Astrocyte of the cerebellum (primary cell): ENCODE measurements at places on chromosomes 16 and 17.

GRCh38 chr16:47366228-47366627 lies 94.6 kb downstream of the ITFG1 start:
- no peak for DNase-seq

- DNase-seq = no peak
Observed at GRCh38 chr17:71505981-71506380, 614.8 kb upstream of the SOX9 start.

DNA sequence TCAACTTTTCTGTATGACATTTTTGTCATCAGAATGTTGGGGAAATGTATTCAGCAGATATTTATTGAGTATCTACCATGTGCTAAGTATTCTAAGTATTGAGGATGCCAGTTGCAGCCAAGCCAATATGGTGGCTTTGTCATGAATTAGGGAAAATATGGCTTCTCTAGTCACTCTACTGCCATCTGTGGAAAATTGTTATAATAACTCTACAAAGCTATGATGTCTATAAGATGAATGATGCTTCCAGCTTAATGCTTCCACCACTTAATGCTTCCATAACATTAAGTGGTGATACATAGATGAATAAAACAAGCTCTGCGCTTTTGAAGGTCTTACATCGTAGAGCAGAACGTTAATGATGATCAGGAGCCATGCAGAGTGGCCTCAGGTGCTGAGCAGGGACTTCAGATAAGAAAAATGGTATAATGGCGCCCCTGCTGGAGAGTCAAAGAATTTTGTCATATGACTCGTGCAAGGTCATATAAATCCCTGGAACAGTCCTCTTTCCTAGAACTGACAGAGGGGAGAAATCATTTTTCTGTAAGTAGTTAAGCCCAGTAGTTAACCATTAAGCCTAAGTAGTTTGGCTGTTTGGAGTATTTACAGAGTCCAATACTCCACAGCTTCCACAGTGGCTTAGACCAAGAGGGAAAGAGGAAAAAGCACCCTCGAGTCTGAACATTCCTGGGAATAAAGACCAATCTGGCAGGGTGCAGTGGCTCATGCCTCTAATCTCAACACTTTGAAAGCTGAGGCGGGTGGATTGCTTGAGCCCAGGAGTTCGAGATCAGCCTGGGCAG lies 2.7 kb upstream of the TMIGD1 start:
- DNase-seq = no peak

- no peak for DNase-seq
Observed at GRCh38 chr16:15677447-15677846, 27.4 kb downstream of the NDE1 start.

GRCh38 chr16:71218306-71218963 lies 12.1 kb downstream of the HYDIN start:
- no peak for DNase-seq

- no peak for DNase-seq
Observed at GRCh38 chr16:821751-822150, 21.2 kb upstream of the GNG13 start.

DNA sequence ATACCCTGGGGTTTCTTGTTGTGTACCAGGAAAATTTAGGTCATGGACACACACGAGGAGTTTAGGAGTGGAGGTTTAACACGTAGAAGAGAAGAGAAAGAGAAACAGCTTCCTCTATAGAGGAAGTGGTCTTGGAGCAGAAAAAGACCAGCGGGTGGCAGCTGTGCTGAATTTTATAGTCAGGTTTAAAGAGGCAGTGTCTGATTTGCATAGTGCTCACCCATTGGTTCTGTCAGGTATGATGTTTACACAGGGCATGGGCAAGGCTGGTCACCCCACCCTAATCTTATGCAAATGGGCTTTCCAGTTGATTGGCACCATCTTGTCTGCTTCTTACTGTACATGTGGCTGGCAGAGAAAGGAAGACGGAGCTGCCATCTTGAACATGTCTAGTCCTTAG lies 309.0 kb downstream of the CDH13 start:
- no peak for DNase-seq

DNA sequence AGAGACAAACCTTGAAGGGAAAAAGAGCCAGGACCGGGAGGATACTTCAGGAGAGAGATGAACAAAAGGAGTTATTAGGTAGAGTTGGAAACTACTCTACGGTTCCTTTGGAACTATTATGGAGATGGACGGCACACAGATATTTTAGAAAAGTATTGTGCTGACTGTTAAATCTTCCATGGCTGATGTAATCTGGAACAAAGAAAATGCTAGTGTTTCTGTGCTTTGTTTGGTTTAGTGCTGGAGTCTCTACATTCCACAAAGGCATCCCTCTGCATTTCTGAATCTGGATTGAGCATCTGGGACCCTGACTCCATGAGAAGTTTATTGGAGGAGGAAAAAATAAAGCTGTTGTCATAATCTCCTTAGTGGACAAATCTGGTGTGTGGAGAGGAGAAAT lies 57.2 kb downstream of the RPGRIP1L start:
- no peak for DNase-seq

DNA sequence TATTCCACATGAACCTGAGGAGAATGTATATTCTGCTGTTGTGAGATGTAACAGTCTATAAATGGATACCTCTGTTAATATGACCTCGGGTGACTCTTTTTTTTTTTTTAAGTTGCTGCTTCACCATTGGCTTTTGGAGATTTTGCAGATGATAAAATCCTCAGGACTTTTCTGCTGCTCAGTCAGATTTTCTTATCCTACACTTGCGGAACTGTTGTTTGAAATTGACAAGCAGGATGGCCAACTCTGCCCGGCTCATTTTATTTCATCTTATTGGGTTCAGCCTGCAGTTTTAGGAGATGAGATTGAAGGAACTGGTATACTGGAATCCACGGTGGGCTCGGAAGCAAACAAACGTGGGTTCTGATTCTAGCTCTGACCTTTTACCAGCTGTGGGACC lies 19.3 kb downstream of the IL4R start:
- DNase-seq = no peak

DNA sequence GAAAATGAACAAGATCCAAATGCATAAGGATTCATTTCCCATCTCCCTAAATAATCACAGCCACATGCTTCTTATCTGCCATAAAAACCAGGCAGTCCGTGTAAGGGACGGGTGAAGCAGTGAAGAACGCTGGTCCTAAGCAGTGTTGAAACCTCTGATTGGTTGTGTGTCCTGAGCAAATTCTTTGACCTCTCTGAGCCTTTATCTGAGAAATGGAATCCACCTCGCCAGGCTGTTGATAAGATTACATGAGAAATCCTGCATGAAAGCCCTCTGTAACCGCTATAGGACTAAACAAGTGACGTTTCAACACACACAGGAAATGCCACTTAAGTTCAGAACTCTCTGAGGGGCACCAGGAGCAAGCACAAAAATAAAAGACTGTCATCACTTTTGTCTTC lies 26.8 kb downstream of the GAS7 start:
- no peak for DNase-seq

- no peak for DNase-seq
Observed at GRCh38 chr17:33816842-33817617, 438.1 kb upstream of the CCL2 start.

GRCh38 chr16:28830531-28830930 lies 7.7 kb downstream of the ATXN2L start:
- DNase-seq = no peak

DNA sequence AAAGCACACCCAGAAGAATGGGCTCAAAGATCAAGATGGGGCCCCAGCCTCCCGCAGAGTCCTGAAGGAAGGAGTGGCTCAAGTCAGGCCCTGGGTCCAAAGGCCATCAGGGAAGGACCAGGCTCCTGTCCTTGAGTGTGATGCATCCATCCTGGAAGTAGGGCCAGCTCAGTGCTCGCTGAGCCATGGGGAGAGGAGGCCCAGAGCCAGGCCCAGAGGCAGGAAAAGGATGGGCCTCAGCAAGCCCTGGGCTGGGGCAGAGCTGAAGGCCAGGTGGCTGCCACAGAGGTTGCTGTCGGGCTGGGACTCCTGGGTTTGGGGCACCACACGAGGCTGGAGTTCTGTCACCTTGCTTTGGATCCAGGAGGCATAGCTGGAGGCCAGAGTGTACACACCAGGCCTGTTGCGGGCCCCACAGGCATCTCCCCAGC lies 3.7 kb downstream of the PRSS8 start:
- no peak for DNase-seq

- DNase-seq = no peak
Observed at GRCh38 chr16:83711069-83711468, 96.7 kb upstream of the HSBP1 start.

- DNase-seq = no peak
Observed at GRCh38 chr17:30790279-30790678, 34.2 kb downstream of the CRLF3 start.
